ENCODE measurements at places on chromosomes 2 and 18. TPM values are rescaled to one million over a fixed set of nuclear protein-coding genes. Genes with fewer than 3 reads are reported as not detected.

Gene ME2
- 72.4 TPM for total RNA-seq

Gene HPCAL1
- 41.3 TPM for total RNA-seq

DNA sequence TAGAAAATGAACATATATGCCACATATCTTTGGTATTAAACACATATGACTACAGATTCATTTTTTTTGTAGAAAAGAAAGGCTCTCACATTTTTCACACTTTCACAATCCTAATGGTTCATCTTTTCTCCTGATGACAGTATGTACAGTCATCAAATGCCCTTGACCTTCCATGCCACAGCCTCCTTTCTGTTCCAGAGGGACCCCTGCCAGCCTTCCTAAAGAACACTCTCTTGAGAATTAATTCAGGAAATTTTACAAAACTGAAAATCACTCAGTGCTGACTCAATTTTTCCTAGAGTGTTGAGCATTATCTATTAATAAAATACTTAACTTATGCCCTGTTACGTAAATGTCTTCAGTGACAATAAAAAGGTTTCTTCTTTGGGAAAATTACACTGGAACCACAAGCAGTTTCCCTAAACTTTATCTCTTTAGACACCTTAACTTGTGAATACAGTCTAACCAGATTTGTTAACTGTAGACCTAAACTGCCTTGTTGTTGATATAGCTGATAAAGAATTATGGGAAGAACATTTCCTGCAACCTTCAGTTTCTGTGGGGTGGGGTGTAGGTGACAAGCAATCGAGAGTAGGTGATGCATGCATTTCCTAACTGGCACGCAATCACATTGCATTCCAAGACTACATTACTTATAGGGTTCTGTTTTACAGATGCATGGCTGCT is 15.3 kb upstream of the ACOXL start:
- no peak for DNase-seq

DNA sequence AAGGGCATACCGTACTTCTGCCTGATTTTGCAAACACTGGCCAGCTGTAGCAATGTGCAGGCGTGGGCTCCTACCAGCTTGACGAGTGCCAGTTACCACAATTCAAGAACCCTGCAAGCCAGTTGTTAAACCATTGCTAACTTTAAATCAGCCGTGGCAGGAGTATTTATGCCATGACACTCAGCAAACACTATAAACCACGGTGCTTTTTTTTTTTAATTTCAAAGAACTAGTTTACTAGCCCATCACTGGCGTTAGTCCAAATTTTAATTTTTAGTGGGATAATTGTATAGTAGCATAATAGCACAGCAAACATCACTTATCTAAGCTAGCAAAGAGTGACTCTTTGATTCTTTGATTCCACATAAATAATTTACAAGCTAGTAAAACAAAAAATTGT is 111.1 kb downstream of the COL4A4 start:
- no peak for DNase-seq

DNA sequence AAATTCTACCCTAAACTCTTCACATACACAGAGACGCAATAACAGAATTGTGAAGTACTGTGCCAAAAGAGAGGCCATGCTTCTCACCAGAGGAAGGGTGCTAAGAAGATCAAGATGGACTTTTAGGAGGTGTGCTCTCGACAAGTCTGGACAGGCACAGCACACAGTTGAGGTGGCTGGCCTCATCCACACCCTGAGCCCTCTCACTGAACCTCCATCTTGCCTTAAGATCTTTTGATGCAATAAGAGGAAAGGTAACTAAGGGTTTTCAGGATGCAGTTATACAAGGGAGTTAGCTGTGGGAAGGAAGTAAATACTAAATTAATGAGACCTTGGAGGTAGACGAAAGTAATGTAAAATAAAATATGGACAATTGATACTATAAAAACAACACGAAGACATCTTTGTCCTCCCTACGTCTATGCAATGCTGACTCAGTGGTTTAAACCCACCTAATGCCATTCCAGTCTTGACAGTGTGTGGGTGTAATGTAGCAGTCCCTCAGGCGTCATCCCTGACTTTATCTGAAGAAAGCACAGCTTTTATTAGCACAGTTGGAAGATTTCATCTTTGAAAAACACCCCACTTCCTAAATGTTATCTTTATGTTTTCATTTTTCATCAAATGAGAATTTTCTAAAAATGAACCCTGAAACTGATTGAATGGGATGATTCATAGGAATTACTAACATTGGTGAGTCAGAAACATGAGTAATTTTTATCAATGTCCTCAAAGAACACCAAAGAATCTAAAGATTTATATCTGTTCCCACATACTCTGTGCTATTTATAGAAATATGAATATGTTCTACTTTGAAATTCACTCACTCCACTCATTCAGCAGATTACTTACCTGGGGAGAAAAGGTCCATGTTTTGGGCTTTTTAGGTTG is 34.0 kb upstream of the MALL start:
- no peak for DNase-seq

Data from kidney epithelial cell (primary cell).